ENCODE measurements at places on chromosomes 2 and 18.

DNA sequence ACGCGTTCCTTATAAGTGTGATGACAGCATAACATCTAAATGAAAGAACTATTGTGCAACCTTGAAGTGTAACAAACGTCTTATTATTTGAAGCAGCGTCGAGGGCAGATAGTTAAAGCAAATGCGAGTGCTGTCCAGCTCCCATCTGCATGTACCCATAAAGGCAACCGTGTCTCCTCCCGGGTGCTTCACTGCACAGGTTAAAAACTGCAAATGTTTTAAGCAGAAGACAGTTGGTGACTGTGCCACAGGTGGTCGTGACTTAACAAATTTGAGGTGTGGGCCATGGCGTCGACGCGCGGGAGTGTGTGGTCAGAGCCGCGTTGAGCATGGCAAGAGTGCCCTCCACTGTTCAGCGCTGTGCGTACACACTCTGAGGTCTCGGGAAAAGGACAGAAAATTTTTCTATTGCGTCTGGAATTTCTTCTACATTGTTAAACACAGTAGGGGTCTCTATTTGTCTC is 6.4 kb downstream of the SALL3 start:
- no peak for DNase-seq

DNA sequence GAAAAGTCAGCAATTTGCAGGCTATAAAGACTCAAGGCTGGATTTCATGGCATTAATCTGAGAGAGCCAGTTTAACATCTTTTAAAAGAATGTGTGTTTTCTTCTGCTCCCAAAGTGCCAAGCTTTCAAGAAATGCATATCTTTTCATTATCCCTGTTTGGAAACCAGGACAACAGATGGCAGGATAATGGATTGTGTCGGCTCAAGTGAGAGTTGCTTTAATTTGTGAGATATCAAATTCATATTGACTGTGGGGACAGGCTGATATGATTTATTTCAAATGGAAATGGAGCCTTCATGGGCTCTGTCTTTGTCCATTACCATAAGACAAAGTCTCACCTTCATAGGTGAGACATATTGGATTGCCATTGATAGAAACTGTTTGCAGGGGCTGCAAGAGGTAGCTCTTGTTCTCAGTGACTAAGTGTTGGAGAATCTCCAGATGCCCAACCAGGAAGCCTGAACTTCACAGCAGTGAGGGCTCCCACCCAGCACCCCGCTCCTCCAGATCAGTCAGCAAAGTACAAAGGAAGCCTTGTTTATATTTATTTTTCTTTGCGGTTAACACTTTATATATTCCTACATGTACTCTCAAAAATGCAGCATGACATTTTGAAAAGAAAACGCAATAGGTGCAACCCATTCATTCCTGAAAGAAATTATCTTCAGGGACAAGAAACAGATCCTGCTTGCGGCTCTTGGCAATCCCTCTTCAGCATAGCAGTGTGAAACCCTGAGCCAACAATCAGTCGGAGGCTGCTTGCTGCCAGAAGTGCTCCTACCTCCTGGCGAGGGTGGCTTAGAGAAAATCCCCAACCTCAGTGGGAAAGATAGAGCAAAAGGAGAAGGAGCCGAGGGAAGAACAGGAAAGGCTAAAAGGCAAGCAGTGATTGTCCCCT is 65.8 kb upstream of the ATL2 start:
- no peak for DNase-seq

GRCh38 chr2:6963727-6964126 is 46.5 kb downstream of the RNF144A start:
- DNase-seq = no peak

DNA sequence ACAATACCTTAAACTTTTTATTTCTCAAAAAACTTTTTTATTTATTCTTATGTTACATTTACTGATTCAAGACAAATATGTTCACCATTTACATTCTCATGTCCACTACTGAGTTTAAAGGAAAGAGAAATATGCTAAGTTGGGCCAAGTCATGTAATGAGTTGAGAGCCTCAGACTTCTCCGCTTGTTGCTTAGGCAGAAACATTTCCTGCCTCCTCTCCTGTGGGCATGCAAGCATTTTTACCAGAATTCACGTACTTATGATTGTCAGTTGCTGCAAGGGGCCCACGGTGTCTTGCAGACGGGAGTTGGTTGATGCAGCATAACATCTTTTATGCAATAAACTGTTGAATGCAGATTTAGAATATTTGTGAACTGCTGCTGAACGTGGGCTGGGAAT is 51.8 kb downstream of the MYO1B start:
- no peak for DNase-seq

- DNase-seq = no peak
Measured at GRCh38 chr2:113116100-113116958, 11.1 kb upstream of the IL1RN start.

GRCh38 chr18:27685807-27686412 is 491.0 kb downstream of the CDH2 start:
- no peak for DNase-seq
